ENCODE measurements at places on chromosomes 2 and 18. TPM values are rescaled to one million over a fixed set of nuclear protein-coding genes. Genes with fewer than 3 reads are reported as not detected.

Gene CCDC68
- 0.22 TPM for polyA plus RNA-seq

Gene FAHD2B
- 7.8 TPM for polyA plus RNA-seq

Gene NCKAP5
- polyA plus RNA-seq: 0.47 TPM

Gene NYAP2
- not detected for polyA plus RNA-seq

Gene PROKR1
- not detected for polyA plus RNA-seq

Gene UNC80
- not detected for polyA plus RNA-seq

Gene ANKRD62
- polyA plus RNA-seq: not detected

Gene STON1
- polyA plus RNA-seq: 5.8 TPM

Gene ALKAL2
- polyA plus RNA-seq: not detected

Gene OXER1
- polyA plus RNA-seq: 0.19 TPM

Gene RIT2
- polyA plus RNA-seq: not detected

Gene ZNF804A
- polyA plus RNA-seq: 0.21 TPM

Gene SLC9A2
- 0.03 TPM for polyA plus RNA-seq

Gene PTPRM
- polyA plus RNA-seq: 42.2 TPM

Gene PHOSPHO2
- 0.45 TPM for polyA plus RNA-seq

Gene AGXT
- not detected for polyA plus RNA-seq

Gene NEB
- polyA plus RNA-seq: 0.84 TPM

Gene UBE2F
- polyA plus RNA-seq: 31.6 TPM

Gene RASGRP3
- 16.0 TPM for polyA plus RNA-seq

- no peak for DNase-seq
Measured at GRCh38 chr2:34011684-34012083, 412.6 kb upstream of the FAM98A start.

- DNase-seq: no peak
Measured at GRCh38 chr2:221490506-221491060, 81.5 kb downstream of the EPHA4 start.

- no peak for DNase-seq
Measured at GRCh38 chr2:98508709-98509066, 64.0 kb downstream of the INPP4A start.

DNA sequence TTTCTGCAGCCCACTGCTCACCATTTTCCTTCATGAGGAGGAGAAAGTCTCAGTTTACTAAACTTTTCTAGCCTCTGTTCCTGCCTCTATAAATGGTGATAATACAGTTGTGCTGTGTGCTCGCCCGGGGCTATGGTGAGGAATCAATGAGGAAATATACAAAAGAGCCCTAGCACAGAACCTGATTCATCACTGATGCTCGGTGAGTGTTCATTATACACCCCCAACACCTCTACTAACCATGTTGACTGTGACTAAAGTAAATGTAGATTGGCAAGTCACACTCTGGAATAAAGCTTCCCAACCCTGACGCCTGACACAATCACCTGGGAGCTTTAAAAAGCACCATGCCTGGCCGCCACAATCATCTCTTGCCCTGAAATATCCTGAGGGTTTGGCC is 118.8 kb upstream of the CYP1B1 start:
- DNase-seq: no peak

GRCh38 chr2:142907653-142908052 is 30.2 kb downstream of the KYNU start:
- no peak for DNase-seq

- no peak for DNase-seq
Measured at GRCh38 chr2:56582570-56582969, 398.8 kb downstream of the CCDC85A start.

DNA sequence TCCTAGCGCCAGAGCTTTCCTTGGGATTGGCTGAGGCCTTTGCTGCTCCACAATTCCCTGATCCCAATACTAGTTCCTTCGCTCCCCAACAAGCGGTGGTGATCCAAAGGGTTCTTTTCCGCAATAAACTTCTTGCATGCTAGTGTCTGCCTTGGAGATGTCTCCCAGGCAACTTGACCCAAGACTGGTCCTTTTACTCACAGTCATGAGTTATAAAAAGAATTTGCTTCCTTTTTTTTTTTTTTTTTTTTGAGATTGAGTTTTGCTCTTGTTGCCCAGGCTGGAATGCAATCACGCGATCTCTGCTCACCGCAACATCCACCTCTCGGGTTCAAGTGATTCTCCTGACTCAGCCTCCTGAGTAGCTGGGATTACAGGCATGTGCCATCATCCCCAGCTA is 89.8 kb upstream of the SP3 start:
- no peak for DNase-seq

DNA sequence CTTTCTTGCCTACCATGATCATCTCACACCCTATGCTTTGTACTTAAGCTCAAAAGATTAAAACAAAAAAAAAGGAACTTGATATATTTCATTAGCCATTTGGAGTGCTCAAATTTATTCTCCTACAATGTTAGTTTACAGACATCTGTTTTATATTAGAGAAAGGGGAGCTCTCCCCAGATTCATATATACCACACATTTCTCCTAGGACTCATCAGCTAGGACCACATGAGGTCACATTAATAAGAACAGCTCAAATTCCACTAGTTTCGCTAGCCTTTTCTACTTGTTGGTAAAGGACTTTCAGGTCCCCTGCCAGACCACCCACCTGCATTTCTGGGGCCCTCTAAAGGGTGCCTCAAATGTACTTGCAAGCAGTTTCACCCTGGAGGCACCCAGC is 151.2 kb upstream of the MMADHC start:
- no peak for DNase-seq

DNA sequence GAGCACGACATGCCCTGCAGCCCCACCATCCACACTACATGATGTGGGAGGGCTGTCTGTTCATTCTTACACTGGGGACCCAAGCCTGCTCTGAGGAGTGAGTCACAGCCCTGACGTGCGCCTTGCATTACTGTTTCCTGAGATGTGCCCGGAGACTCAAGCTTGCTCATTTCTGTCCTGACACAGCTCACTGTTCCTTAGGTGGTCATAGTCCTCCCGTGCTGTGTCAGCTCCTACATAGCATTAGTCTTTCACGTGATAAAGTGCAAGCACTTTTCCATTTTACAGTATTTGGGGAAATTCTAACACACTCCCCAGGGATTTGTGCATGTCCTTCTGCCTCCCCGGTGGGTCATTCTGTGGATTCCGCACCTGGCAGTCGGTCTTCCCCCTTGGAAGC is 46.2 kb upstream of the TRIM43B start:
- DNase-seq: peak; percentile 3

DNA sequence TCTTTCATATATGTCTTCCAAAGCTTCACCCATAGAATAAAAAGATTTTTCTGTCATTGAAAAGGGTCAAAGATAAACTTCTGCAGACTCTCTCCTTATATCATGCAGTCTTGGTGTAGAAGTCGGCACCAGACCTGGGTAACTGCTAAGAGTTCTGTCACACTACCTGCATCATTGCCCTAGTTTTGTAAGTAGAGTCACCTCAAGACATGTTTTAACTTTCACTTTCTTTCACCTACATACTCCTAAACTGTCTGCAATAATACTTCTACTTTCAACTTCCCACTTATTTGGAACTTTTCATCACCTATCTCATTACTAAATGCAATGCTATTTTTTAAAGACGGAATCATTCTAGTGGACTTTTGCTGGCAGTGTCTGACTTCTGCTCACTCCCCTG is 475.6 kb upstream of the VRK2 start:
- DNase-seq: no peak

DNA sequence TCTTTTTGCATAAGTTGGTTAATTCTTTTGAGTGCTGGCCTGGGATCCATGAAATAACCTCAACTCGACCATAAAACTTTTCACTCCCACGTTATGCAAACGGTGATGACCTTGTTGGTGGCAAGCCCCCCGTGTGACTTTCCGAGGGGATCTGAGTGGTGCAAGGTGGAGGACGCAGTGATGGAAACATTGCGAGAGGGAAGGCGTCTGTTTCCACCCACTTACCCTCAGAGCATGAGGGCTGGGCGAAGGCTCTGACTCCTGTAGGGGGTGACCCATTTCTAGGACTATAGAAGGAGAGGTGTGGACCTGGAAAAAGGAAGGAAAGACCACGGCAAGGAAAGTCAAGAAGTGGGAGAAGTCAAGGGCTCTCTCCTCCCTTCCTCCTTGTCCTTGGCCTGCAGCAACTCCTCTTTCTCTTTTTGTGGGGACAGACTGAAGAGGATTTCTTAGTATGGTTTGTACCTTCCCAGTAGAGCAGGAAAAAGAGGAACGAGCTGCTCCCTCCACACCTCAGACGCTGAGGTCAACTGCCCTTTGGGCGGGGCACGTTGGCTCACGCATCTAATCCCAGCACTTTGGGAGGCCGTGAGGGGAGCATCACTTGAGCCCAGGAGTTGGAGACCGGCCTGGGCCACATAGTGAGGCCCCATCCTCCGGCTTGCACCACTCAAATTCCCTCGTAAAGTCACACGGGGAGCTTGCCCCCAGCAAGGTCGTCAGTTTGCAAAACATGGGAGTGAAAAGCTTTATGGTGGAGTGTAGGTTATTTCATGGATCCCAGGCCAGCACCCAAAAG is 15.5 kb upstream of the CD8A start:
- DNase-seq: no peak

DNA sequence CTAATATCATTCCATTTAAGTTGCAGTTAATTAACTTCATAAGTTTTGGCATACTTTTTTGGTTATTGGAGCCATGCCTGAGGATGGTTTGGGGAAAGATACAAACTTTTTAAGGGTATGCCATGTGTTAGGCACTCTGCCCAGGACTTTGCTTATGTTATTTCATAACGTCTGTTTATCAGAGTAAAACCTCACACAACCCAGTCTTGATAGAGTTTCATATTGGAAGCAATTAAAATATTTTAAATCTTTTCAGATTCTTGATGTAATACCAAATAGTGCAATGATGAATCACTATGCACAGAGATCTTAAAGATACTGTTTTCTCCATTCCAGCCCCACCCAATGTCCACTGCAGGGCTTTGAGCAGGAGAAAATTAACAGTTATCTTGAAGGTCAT is 529.1 kb upstream of the HNMT start:
- no peak for DNase-seq

DNA sequence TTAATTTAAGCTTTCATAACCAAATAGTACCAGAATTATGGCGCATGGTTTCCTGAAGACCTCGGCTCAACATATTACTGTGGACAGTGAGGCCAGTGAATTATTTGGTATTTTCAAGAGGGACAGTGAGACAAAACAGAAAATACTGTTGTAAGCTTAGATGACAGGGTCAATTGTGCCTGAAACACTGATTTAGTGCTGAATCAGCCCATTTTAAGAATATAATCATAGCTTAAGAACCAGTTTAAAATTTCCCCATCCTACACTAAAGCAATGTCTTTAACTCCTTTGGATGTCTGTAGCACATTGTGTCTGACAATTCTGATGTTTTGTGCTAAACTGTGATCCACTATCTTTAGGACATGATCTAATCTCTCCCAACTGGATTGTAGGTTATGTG is 4.6 kb downstream of the ITGA6 start:
- no peak for DNase-seq

DNA sequence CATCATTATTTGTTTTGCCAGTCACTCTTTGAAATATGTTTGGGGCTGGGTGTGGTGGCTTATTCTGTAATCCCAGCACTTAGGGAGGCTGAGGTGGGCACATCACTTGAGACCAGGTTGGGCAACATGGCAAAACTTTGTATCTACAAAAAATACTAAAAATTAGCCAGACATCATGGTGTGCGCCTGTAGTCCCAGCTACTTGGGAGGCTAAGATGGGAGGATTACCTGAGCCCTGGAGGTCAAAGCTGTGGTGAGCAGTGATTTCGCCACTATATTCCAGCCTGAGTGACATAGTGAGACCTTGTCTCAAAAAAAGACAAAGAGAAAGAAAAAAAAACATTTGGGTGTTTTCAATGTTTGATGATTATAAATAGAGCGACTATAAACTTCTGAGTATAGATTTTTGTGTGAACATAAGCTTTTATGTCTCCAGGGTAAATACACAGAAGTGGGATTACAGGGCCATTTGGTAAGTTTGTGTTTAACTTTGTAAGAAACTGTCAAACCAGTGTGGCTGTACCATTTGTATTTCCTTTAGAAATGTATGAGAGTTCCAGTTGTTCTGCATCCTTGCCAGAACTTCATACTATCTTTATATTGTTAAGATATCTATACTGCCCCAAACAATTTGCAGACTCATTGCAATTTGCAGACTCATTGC is 15.8 kb downstream of the BIRC6 start:
- no peak for DNase-seq

DNA sequence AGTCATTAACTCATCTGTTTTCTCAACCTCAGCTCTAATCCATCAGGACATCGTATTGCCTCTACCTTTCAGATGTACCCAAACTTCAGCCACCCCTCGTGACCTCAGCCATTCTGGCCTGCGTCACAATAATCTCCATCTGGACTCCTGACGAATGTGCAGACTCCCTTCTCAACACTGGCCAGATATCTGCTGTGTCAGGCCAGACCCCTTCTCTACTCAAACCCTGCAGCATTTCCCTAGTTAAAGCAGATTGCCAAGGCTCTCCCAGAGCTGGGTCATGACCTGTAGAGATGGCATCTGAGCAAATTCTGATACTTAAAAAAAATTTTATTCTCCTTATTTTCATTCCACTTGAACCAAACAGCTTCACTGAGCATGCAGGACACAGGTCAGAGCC is 69.5 kb upstream of the TMEM18 start:
- no peak for DNase-seq

GRCh38 chr2:136651456-136652010 is 113.8 kb upstream of the THSD7B start:
- DNase-seq: no peak

DNA sequence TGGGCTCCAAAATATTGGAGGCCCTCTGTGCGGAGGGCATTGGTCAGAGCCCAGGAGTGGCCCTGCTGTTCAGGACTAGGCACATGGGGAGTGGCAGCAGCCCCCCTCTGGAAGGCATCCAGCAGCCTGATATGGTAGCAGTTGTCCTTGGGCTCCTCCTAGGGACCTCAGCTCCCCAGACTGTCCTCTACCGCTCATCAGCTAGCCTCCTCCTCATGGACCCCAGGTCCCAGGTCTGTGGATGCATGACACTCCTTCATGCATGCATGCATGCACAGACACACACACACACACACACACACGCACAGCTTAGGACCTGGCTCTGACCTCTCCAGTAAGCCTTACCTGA is 15.4 kb upstream of the ATP6V1B1 start:
- no peak for DNase-seq

GRCh38 chr18:62328586-62329525 is 3.7 kb downstream of the TNFRSF11A start:
- DNase-seq: peak; percentile 91

GRCh38 chr2:168130346-168130745 is 117.0 kb downstream of the STK39 start:
- no peak for DNase-seq

- no peak for DNase-seq
Measured at GRCh38 chr2:225025917-225026571, 16.2 kb downstream of the DOCK10 start.

DNA sequence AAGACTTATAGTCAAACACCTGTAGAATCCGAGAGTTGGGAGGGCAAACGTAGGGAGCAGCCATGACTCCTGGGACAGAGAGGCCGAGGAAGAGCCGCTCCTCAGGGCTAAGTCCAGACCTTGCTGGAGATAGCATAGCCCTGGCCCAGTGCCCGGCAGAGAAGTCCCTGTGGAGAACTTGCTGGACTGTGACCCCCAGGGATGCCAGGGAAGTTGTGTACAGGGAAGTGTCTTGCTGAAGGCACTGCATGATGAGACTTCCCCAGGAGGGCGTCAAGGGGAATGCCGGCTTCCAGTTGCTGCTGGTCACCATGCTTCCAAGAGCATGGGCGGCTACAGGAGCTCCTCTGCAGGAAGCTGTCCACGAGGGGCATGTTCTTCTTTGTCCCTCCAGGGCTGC is 8.6 kb upstream of the CNDP1 start:
- DNase-seq: no peak

GRCh38 chr2:171271971-171272436 is 111.3 kb upstream of the TLK1 start:
- DNase-seq: peak; percentile 77

All from endothelial cell of umbilical vein (primary cell).